Activated naive CD4-positive, alpha-beta T cell treated with anti-CD3 and anti-CD28 coated beads, Interleukin-2, amount 50 U/mL, for 72 hours (primary cell): ENCODE measurements at places on chromosomes 16 and 17. TPM values are rescaled to one million over a fixed set of nuclear protein-coding genes. Genes with fewer than 3 reads are reported as not detected.

OR1F1 gene
- total RNA-seq = not detected

CYGB gene
- total RNA-seq = not detected

BRIP1 gene
- total RNA-seq = 24.1 TPM

ITGAD gene
- not detected for total RNA-seq

- DNase-seq = no peak
Measured at GRCh38 chr16:66299349-66299748, 67.1 kb upstream of the CDH5 start.

DNA sequence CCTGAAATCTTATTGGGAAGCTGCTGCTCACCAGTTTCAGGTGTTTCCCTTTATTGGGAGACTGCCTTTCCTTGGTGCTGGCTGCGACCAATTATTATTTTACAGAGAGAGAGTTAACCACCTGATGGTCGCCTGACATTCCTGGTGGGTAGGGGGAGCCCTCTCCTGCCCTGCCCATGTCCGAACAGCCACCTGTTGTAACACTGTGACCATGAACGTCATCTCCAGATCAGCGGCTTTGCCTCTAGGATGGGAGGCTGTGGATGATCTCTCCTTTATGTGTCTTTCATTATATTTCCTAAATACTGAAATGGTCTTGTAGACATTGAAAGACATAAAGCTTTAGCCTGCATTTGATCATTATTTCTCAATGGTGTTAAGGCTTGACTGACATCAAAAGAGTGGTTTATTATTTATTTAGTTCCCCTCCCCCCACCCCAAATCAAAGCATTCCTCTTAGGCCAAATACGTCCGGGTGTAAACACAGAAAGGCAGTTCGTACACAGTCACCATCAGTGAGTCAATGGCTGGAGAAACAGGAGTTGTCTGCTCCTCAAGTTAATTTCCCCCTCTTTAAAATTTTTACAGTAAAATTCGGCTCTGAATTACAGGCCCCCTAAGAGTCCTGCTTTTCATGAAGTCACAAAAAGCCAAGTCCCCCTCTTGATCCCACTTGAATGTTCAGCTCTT is 57.8 kb upstream of the CACNG5 start:
- DNase-seq = no peak

DNA sequence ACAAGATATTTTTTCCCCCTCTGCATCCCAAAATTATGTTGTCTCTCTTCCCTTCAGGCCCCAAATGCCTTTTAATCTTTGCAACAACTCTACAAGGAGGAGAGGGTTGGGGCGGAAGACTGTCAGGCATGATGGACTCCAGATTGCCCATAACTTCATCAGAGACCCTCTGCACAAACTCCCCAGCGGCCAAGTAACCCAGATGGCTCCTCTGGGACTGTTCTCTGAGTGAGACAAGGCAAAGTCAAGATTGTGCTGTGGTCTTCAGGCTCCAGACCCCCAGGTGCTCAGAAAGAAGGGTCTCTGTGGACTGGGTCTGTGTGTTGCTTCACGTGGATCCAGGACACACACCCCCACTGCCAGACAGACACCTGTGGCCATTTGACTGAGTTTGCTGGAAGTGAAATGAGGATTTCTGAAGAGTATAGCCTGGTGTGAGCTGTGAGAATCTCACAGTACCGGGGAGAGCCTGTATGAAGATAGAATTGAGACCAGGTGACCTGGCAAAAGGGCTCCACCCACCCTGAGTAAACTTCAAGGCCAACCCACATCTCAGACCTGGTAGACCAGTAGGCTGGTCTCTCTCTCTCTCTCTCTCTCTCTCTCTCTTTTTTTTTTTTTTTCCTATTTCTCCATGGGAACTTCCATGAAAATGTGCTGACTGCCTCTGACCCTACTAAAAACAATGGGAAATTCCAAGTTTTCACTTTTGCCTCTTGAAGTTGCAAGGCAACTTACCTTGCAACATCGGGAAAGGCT is 354.1 kb downstream of the SOX9 start:
- DNase-seq = no peak

GRCh38 chr17:63626551-63627180 is 4.4 kb downstream of the MAP3K3 start:
- DNase-seq = no peak

- DNase-seq = no peak
Measured at GRCh38 chr17:82611140-82612058, 36.8 kb downstream of the WDR45B start.

GRCh38 chr17:50348522-50349242 is 2.8 kb downstream of the XYLT2 start:
- no peak for DNase-seq

DNA sequence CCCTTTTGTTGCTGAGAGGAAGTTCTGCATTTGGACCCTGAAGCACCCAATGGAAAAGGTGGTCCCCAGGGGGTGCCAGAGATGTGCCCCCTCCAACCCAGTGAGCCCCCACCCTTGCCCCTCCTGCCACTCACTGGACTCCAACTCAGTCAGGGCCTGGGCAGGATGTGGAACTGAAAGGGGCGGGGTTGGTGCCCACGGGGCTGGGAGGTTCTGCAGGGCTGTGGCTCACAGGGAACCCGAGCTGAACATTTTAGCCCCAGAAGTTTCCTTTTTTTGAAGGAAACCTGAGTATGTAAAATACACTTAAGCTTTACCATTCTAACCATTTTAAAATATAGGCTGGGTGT is 15.8 kb upstream of the OGFOD3 start:
- DNase-seq = no peak

DNA sequence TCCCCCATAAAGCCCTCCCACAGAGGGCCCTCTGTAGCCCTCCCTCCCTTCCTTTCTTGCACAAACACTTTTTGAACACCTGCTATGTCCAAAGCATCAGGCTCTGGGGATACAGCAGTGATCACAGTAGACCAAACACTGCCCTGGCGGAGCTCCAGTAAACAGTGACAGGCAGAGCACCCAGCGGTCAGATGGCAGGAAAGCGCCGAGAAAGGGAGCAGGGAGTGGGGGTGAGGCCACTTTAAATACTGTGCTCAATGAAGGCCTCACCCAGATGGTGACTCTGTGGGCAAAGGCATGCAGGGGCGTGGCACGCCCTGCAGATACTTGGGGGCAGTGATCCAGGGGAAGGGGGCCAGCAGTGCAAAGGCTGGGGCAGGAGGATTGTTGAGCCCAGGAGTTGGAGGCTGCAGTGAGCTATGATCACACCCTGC is 7.6 kb downstream of the PRR29 start:
- peak; percentile 23 for DNase-seq

DNA sequence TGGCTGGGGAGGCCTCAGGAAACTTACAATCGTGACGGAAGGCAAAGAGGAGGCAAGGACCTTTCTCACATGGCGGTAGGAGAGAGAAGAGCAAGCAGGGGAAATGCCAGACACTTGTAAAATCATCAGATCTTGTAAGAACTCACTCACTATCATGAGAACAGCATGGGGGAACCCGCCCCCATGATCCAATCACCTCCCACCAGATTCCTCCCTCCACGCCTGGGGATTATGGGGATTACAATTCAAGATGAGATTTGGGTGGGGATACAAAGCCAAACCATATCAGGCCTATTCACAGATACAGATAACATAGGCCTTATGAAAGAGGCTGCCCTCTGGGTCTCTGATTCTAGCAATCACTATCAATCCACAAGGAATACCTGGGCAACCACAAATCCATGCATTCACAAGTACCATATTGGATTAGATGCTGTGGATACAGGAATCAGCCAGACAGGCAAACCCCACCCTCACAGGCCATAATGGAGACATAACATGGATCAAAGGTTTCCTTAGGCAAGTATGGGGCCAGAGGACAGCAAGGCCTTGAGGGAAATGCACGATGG is 284.9 kb downstream of the SOX9 start:
- DNase-seq = no peak

DNA sequence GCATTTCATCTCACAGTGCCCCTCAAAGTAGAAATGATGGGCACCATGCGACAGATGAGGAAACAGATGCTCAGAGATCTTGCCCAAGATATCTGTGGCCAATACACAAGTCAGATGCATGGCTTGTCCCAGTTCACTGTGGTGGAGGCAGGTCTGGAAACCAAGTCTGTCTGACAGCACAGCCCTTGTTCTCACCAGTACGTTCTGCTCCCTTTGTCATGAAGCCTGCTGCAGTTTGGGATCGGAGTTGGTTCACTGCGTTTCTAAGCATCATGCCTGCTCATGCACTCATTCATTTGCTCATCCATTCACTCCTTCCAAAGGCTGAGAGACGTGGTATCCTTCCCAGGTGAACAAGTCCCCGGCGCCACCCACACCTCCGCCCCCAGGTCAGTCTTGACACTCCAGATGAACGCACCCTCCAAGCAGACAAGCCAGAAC is 27.2 kb upstream of the MEAK7 start:
- no peak for DNase-seq

DNA sequence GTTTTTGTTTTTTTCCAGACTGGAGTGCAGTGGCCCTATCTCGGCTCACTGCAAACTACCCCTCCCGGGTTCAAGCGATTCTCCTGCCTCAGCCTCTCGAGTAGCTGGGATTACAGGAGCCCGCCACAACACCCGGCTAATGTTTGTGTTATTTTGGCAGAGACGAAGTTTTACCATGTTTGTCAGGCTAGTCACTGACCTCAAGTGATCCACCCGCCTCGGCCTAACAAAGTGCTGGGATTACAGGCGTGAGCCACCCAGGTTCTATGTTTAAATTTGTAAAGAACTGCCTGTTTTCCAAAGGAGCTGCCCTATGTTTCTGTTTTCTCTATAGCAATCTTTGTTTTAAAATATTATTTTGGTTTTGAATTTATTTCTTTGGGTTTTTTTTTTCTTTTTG is 13.8 kb upstream of the C16orf87 start:
- no peak for DNase-seq

- no peak for DNase-seq
Measured at GRCh38 chr16:61419791-61420190, 616.4 kb downstream of the CDH8 start.

GRCh38 chr17:42783791-42784138 is 3.4 kb downstream of the WNK4 start:
- no peak for DNase-seq

- DNase-seq = no peak
Measured at GRCh38 chr17:7987112-7987893, 15.1 kb upstream of the GUCY2D start.

- no peak for DNase-seq
Measured at GRCh38 chr17:9020824-9021157, 519 bp upstream of the NTN1 start.
